ENCODE measurements at places on chromosomes 12 and 14.

DNA sequence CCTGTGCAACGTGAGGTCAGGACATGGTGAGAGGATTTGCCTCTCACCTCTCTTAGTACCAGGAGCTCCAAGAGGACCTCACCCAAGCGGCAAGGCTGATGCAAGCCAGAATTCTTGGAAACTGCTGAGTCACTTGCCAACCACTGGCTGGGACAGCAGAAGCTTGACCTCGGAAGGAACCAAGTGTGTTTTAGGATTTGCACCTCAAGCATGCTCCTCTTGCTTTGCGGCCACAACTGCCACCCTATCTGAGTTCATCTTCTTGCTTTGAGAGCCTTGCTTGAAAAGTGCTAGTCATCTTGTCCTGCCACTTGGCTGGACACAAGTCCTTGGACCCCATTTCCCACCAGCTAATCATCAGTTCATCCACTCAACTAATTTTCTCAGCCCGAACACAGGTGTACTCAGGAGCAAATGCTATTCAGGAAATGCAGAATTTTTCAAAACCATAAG is 195.8 kb downstream of the SLC25A21 start:
- DNase-seq, result no peak
- no peak overlapping the region for H3K4me3 ChIP-seq
- no peak overlapping the region for H3K27ac ChIP-seq

DNA sequence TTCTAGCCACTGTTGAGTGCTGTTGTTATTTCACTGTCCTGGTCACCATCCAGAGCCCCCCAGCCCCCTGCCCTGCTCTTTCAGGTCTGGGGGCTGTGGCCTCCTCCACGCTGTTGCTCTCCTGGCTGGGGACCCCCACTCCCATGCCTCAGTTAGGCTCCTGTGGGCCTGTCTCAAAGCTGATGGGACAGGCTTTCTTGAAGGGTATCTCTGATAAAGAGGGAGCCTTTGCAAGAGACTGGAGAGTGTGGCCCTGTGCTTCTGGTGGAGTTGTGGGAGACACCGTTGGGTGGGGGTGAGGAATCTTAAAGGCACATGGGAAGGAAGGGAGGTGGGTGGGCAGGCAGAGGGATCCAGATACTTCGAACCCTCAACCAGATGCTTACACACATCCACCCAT is 12.2 kb upstream of the KRT86 start:
- H3K27me3 ChIP-seq, result peaks cover 28% of the 10 kb centered on the region
- H3K4me3 ChIP-seq, result no peak overlapping the region
- H3K4me1 ChIP-seq, result peaks cover 40% of the 10 kb centered on the region
- no peak for DNase-seq

DNA sequence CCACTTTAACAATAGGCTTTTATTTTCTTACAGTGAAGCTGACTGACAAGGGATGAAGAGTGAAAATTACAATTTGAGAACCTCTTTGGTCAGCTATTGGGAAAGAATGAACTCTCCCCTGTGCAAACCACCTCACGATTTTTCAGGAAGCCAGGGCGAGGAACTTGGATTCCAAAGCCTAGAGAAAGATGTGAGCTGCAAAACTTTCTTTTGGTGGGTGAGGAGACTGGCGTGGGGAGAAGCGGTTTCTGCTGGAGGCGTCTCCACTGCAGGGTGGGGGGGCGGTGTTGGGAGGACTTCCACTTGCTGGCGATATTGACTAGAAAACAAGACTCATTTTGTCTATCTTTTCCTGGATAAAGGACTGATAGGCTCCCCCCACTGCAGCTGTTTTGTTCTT is 59.3 kb upstream of the VRK1 start:
- peaks cover 60% of the 10 kb centered on the region for H3K27me3 ChIP-seq
- no peak overlapping the region for H3K27ac ChIP-seq
- no peaks in the 10 kb centered on the region for H3K36me3 ChIP-seq
- peak; percentile 19 for DNase-seq
- H3K4me3 ChIP-seq, result no peak overlapping the region

- H3K4me1 ChIP-seq, result no peaks in the 10 kb centered on the region
- no peaks in the 10 kb centered on the region for H3K36me3 ChIP-seq
- no peak for DNase-seq
- no peaks in the 10 kb centered on the region for H3K27me3 ChIP-seq
Measured at GRCh38 chr14:45559626-45560025, 306.6 kb upstream of the MIS18BP1 start.

DNA sequence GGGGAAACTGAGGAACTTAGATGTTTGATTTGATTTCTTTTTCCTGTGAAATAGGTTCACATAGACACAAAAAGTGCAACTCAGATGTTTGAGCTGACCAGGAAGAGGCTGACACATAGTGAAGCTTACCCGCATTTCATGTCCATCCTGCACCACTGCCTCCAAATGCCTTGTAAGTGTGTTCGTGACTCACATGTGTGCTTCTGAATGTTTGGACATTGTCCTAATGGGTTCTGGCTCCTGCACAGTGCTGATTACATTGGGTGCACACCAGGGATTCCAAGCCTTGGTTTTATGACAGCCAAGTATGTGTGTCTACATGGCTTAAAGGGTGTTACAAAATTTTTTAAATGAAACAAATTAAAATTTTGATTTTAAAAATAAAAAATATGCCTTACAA is 137.4 kb downstream of the DAAM1 start:
- no peaks in the 10 kb centered on the region for H3K36me3 ChIP-seq
- peaks cover 6% of the 10 kb centered on the region for H3K4me1 ChIP-seq
- H3K27me3 ChIP-seq, result no peaks in the 10 kb centered on the region
- DNase-seq, result no peak

DNA sequence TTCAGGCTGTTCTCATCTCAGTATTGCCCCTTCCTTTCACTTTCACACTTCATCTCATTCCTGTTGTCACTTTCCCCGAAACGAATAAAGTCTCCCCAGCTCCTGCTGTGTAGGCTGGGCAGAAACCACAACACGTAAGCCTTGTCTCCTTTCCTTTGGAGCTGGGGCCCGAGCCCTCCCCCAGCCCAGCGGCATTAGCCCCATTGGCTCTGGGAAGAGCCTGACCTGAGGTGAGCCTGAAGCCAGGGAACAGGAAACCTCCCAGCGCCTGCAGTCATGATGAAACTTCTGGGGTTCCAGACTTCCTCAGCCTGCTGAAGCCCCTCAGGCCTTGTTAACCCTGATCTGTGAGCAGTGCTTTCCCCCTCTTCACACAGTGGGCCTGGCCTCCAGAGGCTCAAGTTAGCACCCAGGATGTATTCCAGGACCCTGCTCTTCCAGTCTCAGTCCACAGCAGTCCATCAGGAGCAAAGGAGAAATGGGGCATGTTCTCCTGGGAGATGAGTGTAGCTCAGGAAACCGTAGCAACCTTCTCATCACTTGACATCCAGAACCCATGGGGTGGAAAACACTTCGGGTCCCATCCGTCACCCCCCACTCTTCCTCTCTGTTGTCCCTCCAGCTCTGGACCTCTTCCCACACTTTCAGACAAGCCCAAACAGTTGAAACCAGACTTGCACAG is 21.8 kb downstream of the VASH1 start:
- no peak overlapping the region for H3K27ac ChIP-seq
- H3K27me3 ChIP-seq, result no peaks in the 10 kb centered on the region
- peaks cover 33% of the 10 kb centered on the region for H3K4me1 ChIP-seq
- peak overlapping the region; percentile 39 for H3K4me3 ChIP-seq
- H3K36me3 ChIP-seq, result peaks cover 32% of the 10 kb centered on the region

DNA sequence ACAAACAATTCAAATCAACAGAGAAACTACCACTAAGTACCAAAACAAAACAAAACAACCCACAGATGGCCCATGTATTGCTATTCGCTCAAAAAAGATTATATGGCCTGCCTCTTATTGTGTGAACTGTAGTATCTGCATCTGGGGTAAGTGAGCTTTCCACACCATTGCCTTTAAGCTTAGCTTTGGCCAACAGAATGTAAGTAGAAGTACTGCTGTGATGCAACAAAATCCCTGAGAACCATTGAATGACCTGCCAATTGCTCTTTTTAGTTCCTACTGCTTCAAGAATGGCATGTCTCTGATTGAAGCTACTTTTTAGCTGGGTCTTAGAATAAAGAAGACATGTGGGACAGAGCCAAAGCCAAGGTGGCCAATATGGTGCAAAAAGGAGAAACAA is 32.5 kb downstream of the PPFIA2 start:
- H3K4me3 ChIP-seq, result no peak overlapping the region
- no peaks in the 10 kb centered on the region for H3K36me3 ChIP-seq
- H3K27me3 ChIP-seq, result no peaks in the 10 kb centered on the region
- H3K27ac ChIP-seq, result no peak overlapping the region

- H3K27me3 ChIP-seq, result no peaks in the 10 kb centered on the region
- H3K4me1 ChIP-seq, result no peaks in the 10 kb centered on the region
- DNase-seq, result no peak
- H3K27ac ChIP-seq, result no peak overlapping the region
Measured at GRCh38 chr12:129423041-129423580, 480.7 kb downstream of the TMEM132D start.

- H3K27ac ChIP-seq, result no peak overlapping the region
- DNase-seq, result no peak
- H3K27me3 ChIP-seq, result no peaks in the 10 kb centered on the region
- H3K4me1 ChIP-seq, result no peaks in the 10 kb centered on the region
- H3K36me3 ChIP-seq, result peaks cover 10% of the 10 kb centered on the region
- no peak overlapping the region for H3K4me3 ChIP-seq
Measured at GRCh38 chr14:53060046-53060445, 93.1 kb downstream of the DDHD1 start.

DNA sequence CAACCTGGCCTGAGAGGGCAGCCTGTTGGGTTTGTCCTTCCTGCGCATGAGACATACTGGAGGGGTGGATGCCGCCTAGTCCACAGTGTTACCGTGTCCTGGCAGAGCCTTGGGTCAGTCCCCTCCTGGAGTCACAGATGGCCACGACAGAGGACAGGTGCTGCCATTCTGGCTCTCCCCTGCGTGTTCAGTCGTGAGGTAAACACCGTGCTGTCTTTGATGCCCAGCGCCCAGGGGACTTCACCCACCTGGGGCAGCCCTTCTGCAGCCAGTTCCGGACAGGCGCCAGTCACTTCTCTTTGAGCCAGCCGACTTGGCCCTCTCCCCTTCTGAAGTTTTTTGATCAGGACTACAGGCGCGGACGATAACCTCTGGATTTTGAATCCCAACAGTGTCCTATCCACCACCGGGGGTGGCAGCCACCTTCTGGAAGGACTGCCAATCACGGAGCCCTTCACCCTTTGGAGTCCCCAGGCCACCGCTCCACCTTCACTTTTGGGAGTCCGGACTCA is 933.0 kb downstream of the DIO2 start:
- peaks cover 4% of the 10 kb centered on the region for H3K4me1 ChIP-seq
- no peaks in the 10 kb centered on the region for H3K36me3 ChIP-seq
- peak overlapping the region; percentile 63 for H3K4me3 ChIP-seq
- no peak overlapping the region for H3K27ac ChIP-seq
- no peak for DNase-seq

DNA sequence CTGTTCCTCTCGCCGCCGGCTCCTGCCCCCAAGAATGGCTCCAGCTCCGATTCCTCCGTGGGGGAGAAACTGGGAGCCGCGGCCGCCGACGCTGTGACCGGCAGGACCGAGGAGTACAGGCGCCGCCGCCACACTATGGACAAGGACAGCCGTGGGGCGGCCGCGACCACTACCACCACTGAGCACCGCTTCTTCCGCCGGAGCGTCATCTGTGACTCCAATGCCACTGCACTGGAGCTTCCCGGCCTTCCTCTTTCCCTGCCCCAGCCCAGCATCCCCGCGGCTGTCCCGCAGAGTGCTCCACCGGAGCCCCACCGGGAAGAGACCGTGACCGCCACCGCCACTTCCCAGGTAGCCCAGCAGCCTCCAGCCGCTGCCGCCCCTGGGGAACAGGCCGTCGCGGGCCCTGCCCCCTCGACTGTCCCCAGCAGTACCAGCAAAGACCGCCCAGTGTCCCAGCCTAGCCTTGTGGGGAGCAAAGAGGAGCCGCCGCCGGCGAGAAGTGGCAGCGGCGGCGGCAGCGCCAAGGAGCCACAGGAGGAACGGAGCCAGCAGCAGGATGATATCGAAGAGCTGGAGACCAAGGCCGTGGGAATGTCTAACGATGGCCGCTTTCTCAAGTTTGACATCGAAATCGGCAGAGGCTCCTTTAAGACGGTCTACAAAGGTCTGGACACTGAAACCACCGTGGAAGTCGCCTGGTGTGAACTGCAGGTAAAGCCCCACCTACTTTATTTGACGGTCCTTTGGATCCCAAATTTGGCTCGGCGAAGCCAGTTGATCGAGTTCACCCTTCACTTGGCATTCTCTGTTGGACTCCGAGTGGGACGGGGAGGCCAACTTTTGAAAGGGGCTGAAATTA is 1.5 kb downstream of the WNK1 start:
- DNase-seq, result peak; percentile 73
- no peaks in the 10 kb centered on the region for H3K36me3 ChIP-seq
- no peak overlapping the region for H3K27ac ChIP-seq

- H3K4me3 ChIP-seq, result no peak overlapping the region
- H3K4me1 ChIP-seq, result no peaks in the 10 kb centered on the region
- DNase-seq, result no peak
- no peaks in the 10 kb centered on the region for H3K36me3 ChIP-seq
- no peak overlapping the region for H3K27ac ChIP-seq
- no peaks in the 10 kb centered on the region for H3K27me3 ChIP-seq
Measured at GRCh38 chr14:62889364-62889763, 155.9 kb downstream of the KCNH5 start.

DNA sequence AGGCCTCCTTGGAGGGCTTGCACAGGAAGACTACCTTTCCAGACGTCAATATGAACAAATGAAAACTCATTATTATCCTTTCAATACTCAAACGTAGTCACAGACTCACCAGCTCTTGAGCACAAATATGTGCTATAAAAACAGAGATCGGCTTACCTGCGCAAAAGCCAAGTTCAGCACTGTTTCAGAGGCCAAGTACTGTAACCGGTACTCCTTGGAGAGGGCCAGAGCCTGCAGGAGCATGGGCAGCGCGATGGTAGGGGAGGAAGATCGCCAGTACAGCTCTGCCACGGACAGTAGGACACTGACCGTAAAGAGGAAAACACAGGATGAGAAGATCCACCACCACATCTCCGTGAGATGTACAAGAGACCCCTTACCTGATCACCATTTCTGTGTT is 21.6 kb upstream of the CAMKK2 start:
- DNase-seq, result no peak
- H3K36me3 ChIP-seq, result peaks cover 41% of the 10 kb centered on the region
- no peaks in the 10 kb centered on the region for H3K4me1 ChIP-seq
- no peaks in the 10 kb centered on the region for H3K27me3 ChIP-seq
- H3K4me3 ChIP-seq, result no peak overlapping the region

DNA sequence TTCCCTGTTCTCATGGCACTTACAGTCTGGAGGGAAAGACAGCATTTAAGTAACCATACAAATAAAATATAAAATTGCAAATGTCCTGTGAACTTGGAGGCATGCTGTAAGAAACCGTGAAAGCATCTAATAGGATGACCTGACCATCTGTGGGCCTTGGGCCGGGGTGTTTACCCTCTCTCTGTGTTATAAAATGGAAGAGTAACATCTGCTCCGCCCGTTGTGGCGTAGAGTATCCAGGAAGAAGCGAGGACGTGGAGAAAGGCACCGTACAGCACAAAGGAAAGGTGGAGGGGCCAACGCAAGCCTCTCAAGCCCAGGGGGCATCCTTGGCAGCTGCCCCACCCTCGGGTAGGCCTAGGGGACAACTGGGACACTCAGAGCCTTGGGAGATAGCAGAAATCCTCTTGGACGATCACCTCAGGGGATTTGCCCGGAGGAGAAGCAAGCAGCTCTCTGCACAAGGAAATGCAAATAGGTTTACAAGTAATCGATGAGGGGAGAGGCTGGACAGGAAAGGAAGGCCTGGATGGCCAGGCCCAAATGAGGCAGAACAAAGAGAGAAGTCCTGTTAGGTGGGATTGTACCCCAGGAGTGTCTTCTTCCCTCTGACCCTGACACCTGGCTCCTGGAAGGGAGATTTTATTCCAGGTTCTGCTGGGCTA is 26.2 kb downstream of the VSX2 start:
- no peak overlapping the region for H3K27ac ChIP-seq
- H3K36me3 ChIP-seq, result no peaks in the 10 kb centered on the region
- H3K4me1 ChIP-seq, result no peaks in the 10 kb centered on the region
- DNase-seq, result no peak
- H3K4me3 ChIP-seq, result no peak overlapping the region

Measured in common myeloid progenitor, CD34-positive (primary cell).